ENCODE measurements at places on chromosomes 5 and 9.

GRCh38 chr5:67192719-67193438, 3.7 kb downstream of the CD180 start:
- no peak for DNase-seq

GRCh38 chr9:114098936-114099668, at the start of gene KIF12:
KIF12 (minus strand) TSS chr9:114099292; CDS start chr9:114099276, 16 bp downstream.
- DNase-seq, result no peak

GRCh38 chr9:129352146-129352865, 174.2 kb upstream of the IER5L start:
- no peak for DNase-seq

DNA sequence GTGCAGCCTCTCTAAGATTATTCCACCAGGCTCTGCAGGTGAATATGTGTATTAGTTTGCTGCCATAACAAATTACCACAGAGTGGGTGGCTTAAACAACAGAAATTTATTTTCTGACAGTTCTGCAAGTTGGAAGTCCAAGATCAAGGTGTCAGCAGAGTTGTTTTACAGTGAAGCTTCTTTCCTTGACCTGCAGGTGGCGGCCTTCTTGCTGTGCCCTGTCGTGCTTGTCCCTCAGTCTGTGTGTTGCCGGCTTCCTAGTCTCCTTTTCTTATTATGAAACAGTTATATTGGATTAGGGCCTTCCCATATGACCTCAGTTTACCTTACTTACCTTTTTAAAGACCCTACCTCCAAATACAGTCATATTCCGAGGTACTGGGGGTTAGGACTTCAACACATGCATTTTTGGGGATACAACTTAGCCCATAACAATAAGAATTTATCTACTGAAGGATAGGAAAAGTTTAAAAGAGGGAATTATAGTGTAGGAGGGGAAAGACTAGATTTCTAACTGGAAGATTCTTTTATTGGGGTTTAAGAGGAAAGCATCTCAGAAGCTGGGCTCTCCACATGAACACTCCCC, 97.4 kb downstream of the OSTF1 start:
- DNase-seq, result no peak

DNA sequence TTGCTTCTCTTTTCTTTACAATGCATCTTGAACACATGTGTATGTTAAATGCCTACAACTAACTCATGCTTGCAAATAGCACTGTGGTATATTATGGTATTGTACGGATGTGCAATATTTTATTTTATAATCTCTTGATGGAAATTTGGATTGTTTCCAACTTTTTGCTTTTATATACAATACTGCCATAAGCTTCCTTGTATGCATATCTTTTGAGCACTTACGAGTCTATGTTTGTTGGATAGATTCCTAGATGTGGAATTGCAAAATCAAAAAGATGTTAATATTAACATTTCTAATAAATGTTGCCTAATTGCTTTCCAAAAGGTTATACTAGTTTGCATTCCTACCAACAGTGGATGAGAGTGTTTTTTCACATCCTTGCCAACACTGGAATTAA, 3.4 kb upstream of the GALNT12 start:
- DNase-seq, result no peak

GRCh38 chr5:16437977-16438376, 27.6 kb downstream of the ZNF622 start:
- no peak for DNase-seq

DNA sequence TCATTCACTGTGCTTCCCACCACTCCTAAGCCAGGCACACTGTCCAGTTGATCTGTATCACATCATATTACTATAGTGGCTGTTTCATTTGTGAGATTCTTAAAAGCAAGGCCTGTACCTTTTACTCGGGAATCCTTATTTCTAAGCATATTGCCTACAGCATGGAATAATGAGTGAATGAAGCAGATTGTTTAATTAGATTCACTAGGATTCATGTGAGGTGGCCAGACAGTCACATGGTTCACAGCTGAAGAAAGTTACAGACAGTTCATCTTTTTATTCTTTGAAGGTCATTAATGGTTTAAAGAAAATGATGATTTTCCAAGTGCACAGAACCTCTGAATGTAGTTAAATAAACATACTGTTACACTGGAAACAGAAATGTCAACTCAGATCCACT, 24.3 kb upstream of the SEMA6A start:
- DNase-seq, result no peak

DNA sequence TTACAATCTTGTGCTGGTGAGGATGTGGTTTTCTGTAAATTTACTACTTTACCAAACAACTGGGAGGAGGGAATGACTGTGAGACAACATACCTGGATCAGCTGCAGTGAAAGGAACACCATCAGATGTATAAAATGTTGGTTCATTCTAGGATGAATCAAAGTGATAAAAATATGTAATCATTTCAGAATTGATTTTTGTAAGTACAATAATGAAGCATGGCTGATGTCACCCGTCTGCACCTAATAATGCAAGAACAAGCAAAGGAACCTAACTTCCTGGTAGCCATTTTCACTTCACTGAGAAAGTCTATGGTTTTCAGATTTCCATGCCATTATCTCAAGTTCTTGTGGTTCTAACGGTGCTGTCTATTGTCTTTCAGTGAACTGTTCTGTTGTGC, 18.7 kb upstream of the C5orf34 start:
- no peak for DNase-seq

- peak; percentile 88 for DNase-seq
These were observed 76.8 kb downstream of the PALM2AKAP2 start for GRCh38 chr9:109856785-109857184.

- peak; percentile 78 for DNase-seq
These were observed 547 bp downstream of the CLTA start for GRCh38 chr9:36191290-36191645.

GRCh38 chr5:40497573-40497972, 182.1 kb upstream of the PTGER4 start:
- DNase-seq, result no peak

GRCh38 chr5:9069650-9070049, 476.2 kb downstream of the SEMA5A start:
- DNase-seq, result no peak

- DNase-seq, result no peak
These were observed 106.2 kb downstream of the CMYA5 start for GRCh38 chr5:79795764-79796398.

GRCh38 chr5:178238313-178238635, 5.7 kb upstream of the PHYKPL start:
- DNase-seq, result no peak

DNA sequence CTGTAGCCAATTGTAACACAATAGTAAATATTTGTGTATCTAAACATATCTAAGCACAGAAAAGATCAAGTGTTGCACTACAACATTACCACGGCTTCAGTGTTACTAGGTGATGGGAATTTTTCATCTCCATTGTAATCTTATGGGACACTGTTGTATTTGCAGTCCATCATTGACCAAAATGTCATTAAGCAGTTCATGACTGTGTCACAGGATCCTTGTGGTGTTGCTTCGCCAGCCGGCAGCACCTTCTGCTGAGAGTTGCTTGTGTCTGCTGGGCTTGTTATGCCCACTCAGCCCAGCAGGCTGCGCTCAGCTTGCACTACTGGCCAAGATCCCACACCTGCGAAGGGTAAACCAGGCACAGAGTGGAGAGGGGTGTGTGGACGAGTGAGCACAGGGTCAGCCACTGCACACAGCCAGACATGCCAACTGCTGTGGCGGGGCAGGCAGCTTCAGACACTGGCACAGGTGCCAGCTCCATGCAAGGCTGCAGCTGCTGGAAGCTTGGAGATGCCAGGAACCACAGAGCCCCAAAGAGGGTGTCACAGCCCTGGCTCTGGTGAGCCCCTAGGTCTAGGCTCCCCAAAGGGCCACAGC, 273.7 kb downstream of the CETN3 start:
- no peak for DNase-seq

- no peak for DNase-seq
These were observed 26.1 kb downstream of the PLPPR1 start for GRCh38 chr9:101054657-101055056.

DNA sequence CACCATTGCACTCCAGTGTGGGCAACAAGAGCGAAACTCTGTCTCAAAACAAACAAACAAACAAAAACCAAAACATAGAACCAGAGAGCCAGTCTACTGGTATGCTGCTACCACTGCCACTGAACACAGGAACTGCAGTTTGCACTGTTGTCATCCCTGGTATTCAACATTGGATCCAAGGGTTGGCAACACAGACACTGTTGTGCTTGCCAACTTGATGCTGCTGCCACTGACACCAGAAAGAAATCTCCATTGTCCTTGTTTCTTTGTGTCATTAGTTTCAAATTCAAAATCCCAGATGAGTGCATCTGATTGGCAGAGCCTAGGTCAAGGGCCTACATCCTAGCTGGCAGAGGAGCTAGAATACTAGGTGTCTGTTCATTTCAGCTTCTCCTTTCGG, 16.2 kb downstream of the HINT1 start:
- no peak for DNase-seq

DNA sequence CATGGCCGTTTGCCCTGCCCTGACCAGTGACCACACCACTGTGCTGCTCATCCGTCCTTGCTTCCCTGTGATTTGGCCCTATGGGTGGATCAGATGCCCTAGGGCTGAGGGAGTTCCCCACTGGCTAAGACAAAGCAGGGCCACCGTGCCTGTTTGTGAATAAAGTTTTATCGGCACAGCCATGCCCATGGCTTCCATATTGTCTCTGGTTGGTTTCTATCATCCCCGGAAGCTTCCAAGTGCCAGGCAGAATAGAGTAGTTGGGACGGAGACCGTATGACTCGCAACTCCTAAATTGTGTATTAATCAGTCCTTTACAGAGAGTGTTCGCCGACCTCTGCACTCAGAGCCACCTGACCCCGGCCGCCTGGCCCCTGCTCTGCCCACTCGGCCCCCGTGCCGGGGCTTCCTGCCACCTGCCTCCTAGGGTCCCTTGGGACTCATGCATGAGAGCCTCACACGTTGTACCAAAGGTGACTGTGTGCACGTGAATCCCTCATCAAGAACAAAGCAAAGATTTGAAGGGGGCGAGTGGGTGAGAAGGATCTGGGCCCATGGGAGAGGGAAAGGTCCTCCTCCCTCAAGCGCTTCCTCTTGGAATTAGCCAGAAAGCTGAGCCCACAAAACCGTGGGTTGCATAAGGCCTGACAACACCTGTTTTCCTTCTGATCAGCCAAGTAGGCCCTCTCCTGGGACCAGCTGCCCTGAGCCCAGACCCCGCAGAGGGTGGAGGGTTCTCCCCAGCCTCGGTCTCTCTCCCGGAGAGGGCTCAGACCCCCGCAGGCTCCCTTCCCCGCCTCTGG, 11.7 kb upstream of the FCN2 start:
- no peak for DNase-seq

DNA sequence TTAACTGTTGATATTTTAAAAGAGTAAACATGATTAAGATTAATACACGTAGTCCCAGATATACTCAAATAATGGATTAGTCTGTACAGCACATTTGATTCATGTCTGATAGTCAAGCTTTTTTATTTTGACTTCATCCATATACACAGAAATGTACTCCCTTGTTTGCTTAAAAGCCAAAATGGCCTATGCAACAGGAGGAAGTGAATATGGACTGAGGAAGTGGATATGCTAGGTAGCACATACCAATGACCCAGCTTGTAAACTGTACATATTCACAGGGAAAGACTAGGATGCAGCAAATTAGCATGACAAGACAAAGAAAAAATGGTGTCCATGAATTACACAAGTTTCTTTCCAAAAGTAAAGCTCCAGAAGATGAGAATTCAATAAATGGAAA, 109.7 kb downstream of the CAAP1 start:
- DNase-seq, result no peak

GRCh38 chr9:137167277-137167746, 2.5 kb downstream of the LRRC26 start:
- no peak for DNase-seq

GRCh38 chr5:142685418-142686209, at the start of gene FGF1:
FGF1 (minus strand) TSS chr5:142686090; CDS start chr5:142614127, 71,963 bp downstream.
- peak; percentile 62 for DNase-seq

- DNase-seq, result no peak
These were observed 1568.9 kb upstream of the ACO1 start for GRCh38 chr9:30815585-30815984.

GRCh38 chr5:107450531-107450930, 220.2 kb downstream of the EFNA5 start:
- DNase-seq, result no peak
